T follicular helper cell (primary cell): ENCODE measurements at places on chromosomes 11 and 22.
A peak's percentile ranks its signal among the peaks of the same experiment; 100 is the strongest.

- DNase-seq, result no peak
Measured at GRCh38 chr11:66860449-66860831, 3.6 kb downstream of the LRFN4 start.

DNA sequence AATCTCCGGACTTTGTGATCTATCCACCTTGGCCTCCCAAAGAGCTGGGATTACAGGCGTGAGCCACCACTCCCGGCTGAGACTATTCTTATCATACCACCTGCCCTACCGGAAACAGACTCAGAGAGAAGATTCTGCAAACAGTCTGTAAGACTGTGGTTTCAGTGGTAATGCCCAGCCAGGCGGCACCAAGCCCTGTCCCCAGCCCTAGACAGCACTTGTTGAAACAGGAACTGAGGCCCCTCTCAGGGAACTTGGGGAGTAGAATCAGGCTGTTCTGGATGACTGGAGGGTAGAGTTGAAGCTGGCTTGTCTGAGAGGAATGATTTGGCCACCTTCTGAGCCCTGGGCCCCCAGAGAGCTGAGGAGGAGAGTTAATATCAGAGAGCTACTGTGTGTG, 1.3 kb upstream of the INSC start:
- no peak for DNase-seq

GRCh38 chr11:66841861-66842260, 1.4 kb upstream of the RCE1 start:
- no peak for DNase-seq

- no peak for DNase-seq
Measured at GRCh38 chr11:26780376-26781085, 58.7 kb upstream of the SLC5A12 start.

- DNase-seq, result no peak
Measured at GRCh38 chr22:45207981-45208664, 32.6 kb downstream of the KIAA0930 start.

GRCh38 chr11:98003606-98004371, 1017.0 kb upstream of the CNTN5 start:
- no peak for DNase-seq

- DNase-seq, result no peak
Measured at GRCh38 chr11:61542705-61543104, 34.2 kb downstream of the LRRC10B start.

GRCh38 chr11:64619811-64620380, 28.9 kb downstream of the SLC22A12 start:
- no peak for DNase-seq

DNA sequence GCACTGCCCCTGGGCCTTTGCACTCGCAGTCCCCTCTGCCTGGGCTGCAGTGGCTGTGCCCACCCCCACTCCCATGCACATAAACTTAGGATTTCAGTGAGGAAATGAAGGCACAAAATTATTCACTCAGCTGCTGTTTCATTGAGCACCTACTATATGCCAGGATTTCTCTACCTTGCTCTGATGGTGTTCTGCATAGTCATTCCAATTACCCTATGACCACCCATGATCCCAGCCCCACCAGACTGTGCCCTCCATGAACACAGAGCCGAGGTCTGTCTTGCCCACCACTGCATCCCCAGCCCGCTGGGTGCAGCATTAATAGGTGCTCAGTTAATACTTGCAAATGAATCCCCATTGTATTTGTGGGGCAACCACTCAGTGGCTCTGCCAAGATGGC, 10.9 kb downstream of the CYTH4 start:
- DNase-seq, result no peak

DNA sequence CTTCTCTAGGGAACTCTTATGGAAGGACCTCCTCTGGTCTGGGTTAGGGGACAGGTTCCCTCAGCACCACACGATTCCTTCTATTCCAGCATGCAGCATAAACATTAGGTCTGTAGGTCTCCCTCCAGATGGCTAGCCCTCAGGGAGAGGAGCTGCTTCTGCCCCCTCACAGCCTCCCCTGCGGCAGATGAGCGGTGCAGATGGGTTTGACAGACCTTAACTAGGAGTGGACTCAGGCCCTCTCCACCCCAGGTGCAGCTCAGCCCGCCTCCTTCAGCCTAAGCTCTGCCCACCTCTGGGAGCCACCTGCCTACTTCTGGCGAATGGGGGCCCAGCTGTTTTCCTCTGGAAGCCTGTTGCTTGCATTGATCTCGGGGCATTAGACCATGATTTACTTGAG, 55.7 kb upstream of the EIF3D start:
- DNase-seq, result no peak

DNA sequence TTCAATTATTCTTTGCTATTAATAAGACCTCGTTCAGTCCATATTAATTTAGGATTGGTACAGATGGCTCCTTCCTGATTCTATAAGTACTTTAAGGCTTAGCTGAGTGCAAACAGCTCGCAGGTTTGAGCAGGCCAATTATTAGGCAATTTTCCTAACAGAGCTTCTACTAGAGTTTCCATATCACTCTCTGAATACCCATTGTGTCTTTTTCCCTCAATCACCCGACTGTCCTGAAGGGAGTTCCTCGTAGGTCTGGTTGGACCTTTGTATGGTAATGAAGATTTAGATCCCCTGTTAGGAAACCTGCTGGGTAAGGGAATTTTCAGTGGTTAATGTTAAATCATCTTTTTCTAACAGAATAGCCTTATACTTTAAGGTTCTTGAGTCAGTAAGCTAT, 61.1 kb downstream of the ARHGAP42 start:
- DNase-seq, result no peak

DNA sequence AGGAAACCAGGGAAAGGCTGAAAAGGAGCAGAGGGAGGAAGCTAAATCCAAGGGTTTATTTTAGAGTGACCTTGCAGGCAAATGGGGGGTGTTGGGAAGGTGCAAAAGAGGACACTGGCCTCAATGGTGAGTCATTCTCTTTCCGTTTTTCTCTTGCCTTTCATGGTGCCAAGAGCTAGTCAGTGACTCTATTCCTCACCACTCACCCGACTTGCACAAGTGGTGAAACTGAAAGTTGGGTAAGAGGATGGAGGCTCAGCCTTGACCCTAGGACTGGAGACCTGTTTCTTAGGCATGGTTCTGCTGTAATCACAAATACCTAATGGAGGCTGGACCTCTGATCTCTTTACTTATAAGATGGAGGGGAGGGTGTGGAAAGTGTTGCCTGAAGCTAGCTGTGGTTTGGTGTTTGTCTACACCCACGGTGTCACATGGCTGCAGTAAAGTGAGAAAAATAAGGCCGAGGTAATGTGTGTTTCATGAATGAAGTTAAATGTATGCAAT, 67.3 kb upstream of the CREB3L1 start:
- no peak for DNase-seq

DNA sequence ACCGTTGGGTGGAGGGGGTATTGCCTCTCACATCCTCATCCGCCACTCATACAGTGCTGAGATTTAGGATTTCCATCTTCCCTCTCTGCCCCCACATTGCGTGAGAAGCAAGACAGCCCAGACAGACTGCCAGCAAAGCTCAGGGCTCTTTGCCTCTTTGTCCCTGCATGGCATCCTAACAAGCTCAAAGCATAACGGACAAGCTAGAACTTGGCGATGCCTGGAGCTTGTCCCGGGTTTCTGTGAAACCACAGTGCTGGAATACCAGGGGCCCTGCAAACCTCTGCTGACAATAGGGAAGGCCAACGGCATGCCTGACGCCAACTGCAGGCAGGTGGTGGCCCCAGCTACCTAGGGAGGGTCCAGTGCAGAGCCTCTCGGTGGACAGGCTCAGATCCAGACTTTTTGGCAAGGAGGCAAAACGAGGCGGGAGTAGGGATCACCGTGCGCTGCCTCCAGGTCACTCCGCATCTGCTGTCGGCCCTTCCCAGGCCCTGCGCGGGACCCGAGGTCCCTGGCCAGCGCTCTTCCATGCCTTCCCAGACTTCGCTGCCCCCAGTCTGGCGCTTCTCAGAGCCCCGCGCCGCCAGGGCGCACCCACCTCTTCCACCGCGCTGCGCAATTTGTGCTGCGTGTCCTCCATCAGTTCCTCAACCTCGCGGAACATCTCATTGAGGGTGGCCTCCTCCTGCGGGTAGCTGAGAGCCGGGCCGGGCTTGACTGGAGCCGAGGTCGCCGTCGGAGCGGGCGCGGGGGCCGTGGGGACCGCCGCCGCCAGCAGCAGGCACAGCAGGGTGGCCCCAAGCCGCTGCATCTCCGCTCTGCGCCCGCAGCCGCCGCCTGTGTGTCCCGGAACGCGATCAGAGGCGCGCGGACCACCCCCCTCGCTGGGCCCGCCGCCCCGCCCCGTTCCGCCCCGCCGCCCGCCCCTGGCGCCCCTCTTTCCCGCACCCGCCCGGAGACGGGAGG, at the start of gene DKK3:
TSS of gene DKK3 (minus strand) at position 858 of the 969 bp plus-strand sequence. CDS start at position 814, 44 bp downstream.
- no peak for DNase-seq

GRCh38 chr11:100760744-100761143, 73.7 kb downstream of the ARHGAP42 start:
- no peak for DNase-seq

- DNase-seq, result no peak
Measured at GRCh38 chr22:44523981-44524759, 26.1 kb upstream of the RTL6 start.

DNA sequence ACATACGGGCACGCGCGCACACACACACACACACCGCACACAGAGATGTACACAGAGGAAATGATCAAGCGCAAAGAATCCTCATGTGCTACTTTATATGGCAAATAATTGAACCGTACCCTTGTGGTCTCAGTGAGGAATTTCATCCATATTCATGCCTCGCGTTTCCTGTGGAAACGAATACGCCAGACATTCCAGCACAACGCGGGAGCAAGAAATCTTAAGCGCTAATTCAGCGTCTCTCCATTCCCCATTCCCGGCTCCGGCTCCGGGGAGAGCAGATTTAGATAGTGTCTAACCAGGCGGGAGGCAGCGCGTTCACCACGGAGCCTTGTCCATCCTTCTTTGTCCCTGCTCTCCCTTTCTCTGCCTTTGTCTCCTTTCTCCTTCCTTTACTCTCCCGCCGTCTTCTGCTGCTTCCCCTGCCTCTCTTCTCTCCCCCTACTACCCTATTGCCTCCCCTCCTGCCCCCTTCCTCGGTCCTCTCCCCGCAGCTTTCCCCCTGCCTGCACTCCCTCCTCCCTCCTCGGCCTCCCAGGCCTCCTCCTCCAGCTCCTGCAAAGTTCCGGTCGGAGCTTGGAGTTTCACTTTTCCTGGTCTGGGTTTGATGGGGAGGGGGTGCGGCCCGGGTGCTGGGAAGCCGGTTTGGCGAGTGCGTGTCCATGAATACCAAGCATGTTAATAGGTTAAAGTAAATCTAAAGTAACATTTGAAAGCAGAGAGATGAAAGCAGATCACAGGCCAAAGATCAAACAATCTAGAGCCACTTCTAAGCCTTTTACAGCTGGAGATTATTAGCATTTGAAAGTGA, 579.3 kb downstream of the BUD13 start:
- no peak for DNase-seq

DNA sequence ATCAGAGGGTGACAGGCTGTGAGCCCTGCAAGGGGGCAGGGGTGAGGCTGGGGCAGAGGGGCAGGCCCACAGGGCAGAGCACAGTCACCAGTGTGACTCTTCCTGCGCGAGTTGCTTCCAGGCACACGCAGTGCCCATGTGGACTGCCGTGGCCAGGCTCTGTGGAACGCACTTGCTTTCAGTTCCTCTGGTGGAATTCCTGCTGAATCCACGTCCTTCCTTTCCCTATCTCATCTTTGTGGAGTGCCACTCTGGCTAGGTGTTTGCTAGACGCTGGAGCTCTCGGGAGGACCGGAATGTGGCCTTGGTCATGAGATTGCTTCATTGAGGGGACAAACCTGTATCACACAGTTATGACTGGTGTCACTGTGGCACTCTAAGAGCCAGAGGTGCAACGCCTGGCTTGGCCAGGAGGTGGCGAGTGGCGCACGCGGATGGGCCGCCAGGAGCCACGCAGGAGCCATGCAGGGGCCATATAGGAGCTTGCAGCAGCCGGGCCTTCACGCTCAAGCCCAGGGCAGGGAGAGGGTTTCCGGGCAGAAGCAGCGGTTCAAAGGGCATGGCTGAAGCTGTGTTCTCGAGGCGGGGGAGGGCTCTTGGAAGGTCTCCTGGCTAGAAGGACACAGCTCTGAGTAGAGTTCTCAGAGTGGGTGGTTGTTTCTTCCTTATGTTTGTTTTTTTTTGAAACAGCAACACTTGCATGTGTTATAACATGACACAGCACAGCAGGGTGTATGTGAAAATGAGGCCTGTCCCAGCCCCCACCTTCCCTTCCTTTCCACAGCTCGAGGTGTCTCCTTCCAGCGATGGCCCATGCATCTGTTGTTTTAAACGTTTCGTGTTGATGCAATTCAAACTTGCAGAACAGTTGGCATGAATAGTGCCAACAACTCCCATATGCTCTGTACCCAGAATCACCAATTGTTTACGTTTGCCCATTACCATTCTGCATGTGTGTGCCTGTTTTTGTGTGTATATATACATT, 36.2 kb downstream of the TBC1D22A start:
- DNase-seq, result peak; percentile 61

GRCh38 chr22:46604306-46604690, 15.9 kb upstream of the GRAMD4 start:
- no peak for DNase-seq

GRCh38 chr11:11421509-11421908, 68.5 kb upstream of the CSNK2A3 start:
- no peak for DNase-seq

DNA sequence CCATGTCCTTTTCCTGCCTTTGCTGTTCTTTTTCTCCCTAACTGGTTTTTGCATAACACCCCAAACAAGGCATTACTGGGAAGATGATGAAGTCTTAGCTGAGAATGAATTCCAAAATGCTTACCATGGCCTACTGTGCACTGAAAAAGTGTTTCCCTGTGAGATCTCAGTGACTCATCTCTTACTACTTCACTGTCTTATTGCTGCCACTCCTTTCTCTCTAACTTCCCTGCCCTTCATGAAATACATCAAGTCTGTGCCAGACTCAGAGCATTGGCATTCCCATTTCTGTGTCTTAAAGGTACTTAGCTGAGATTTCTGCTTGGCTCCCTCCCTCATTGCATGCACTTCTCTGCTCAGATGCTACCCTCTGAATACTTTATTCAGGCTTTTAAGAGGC, 49.1 kb upstream of the MUC15 start:
- no peak for DNase-seq

- DNase-seq, result no peak
Measured at GRCh38 chr11:3189196-3189843, 24.2 kb upstream of the OSBPL5 start.

- no peak for DNase-seq
Measured at GRCh38 chr22:29312218-29313125, 3.0 kb downstream of the RASL10A start.

DNA sequence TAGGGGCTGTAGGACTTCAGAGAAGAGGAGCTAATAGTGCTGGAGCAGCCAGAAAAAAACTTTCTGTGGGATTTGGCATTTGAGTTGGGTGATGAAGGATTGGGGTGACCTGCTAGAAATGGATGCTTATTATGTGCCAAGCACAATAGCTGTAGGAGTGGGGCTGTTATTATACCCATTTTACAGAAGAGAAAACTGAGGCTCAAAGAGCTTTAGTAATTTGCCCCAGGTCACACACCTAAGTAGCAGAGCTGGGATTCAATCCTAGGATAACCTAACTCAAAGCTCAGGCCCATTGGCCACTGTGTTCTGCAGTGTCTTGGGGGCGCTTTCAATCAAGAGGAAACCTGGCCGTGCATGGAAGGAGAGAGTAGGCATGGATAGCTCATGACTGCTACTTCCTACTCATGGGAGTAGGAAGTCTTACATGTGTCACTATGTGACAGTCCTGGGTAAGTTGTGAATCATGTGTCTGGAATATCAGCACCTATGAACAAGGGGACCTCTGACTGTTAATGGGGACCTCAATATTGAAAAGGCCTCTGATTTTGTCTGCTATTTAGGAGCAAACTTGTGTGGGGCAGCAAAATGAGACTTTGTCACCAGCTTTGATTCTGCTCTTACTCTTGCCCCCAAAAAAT, 6.1 kb upstream of the ELF5 start:
- no peak for DNase-seq
